Stimulated activated CD4-positive, alpha-beta T cell treated with anti-CD3 and anti-CD28 coated beads, Interleukin-15, amount 100 ng/mL, for 1 hour (primary cell): ENCODE measurements at places on chromosomes 6 and 20.

DNA sequence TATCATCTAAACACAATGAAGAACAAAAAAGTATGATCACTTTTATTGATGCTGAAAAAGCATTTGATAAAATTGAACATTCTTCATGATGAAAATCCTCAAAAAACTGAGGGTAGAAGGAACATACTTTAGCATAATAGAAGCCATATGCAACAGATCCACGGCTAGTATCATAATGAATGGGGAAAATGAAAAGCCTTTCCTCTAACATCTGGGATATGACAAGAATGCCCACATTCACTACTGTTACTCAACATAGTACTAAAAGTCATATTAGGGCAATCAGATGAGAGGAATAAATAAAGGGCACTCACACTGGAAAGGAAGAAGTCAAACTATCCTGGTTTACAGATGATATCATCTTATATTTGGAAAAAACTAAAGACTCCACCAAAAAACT lies 256.6 kb downstream of the RFPL4B start:
- DNase-seq = no peak

- no peak for DNase-seq
These were observed 535 bp downstream of the NKAIN2 start for GRCh38 chr6:123804014-123804786.

DNA sequence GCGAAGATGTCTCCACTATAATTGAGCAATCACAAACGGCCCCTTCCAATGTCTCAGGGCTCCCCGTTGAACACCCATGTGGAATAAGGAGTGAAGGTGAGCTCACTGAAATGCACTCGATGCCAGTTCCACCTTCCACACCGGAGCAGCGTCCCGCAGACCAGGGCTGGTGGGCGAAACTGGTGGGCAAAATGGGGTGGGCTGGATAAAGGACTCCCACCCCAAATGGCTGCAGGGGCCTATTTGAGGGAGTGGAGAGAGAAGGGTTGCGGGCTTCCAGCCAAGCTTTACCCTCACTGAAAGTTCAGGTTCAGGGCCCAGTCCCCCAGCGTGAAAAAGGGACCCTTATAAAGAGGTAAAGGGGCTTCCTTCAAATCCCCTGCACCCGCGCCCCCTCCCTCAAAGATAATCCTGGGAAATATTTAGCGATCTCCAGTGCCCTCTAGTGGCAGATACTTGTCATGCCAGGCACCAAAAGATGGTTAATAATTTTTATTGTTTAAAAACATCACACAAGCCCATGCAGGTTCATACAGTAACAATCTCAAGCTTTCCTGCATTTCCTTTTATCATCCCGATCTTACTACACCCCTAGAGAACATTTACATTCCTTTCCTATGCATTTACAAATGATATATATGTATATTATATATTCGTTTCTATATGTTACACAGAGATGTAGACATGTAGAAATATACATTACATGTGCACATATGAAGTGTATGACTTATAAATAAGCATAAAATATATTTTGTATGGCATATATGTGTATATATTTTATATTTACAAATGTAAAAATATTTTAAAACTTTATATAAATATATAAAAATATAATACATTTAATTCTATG lies 58.2 kb upstream of the NKX2-2 start:
- DNase-seq = no peak

GRCh38 chr6:38067263-38067980 lies 247.9 kb downstream of the ZFAND3 start:
- DNase-seq = no peak

DNA sequence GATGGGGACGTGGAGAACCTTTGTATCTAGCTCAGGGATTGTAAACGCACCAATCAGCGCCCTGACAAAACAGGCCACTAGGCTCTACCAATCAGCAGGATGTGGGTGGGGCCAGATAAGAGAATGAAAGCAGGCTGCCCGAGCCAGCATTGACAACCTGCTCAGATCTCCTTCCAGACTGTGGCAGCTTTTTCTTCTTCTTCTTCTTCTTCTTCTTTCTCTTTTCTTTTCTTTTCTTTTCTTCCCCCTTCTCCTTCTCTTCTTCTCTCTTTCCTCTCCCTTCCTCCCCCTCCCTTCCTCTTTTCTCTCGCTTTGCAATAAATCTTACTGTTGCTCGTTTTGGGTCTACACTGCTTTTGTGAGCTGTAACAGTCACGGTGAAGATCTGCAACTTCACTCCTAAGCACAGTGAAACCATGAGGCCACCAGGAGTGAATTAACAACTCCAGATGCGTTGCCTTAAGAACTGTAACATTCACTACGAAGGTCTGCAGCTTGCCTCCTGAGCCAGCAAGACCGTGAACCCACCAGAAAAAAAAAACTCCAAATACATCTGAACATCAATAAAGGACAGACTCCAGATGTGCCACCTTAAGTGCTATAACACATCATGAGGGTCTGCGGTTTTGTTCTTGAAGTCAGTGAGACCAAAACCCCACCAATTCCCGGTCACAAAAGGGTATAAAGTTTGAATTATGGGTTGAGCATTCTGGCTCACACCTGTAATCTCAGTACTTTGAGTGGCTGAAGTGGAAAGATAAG lies 19.6 kb upstream of the SERPINB1 start:
- no peak for DNase-seq
